ENCODE measurements at places on chromosomes 2 and 18.
A peak's percentile ranks its signal among the peaks of the same experiment; 100 is the strongest.

- DNase-seq, result no peak
These were observed 266.4 kb upstream of the DLGAP1 start for GRCh38 chr18:4721545-4721944.

- no peak for DNase-seq
These were observed 96.5 kb downstream of the ZFP36L2 start for GRCh38 chr2:43129676-43130547.

DNA sequence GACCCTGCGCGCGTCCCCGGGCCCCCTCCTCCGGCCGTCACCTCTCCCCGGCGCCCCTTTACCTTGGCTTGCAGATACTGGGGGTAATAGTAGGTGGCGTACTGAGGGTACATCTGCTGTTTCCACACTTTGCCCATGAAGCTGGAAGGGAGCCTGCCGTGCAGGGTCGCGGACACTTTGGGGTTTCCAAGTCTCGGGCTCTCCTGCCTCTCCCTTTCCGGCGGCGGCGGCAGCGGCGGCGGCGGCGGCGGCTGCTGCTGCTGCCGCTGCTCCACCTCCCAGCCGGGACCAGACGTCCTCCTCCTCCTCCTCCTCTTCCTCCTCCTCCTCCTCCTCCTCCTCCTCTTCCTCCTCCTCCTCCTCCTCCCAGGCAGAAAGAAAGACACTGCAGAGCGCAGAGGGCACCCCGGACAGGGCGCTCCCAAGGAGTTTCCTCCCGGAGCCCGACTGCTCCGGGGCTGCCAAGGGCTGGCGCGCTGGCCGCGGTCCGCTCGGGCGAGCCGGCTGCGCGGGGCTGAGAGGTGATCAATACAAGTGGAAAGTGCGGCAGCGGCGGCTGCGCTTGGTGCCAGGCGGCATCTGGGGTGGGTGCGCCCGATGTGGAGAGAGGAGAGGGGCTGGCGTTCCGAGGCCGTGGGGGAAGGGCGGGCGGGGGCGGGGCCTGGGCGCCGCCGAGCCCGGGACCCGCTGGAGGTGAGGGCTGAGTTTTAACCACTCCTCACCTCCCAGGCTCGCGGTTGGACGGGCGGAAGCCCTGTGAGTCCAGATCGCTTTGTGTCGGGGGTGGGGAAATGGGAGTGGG, at the start of gene RBMS1:
Gene RBMS1 (minus strand): TSS at position 581 of the 802 bp plus-strand sequence. CDS start 444 bp downstream, at position 137.
- DNase-seq, result peak; percentile 60

DNA sequence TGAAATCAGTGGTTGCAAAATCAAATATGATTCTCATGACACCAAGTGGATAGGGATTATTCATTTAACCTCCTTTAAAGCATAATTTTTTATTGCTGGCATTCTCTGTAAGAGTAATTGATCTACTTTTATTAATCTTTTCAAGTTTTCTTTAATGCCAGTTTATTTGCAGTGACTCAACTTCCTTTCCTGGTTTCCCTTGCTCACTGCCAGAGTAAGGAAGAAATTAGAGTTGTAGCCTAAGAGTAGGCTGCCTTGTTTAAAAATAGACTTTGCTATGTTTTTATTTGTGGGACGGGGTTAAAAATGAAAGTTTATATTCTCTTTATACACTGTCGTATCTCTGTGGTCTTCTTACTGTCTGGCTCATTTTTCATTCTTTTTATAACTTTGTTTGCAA, 148.6 kb downstream of the WDR7 start:
- no peak for DNase-seq

DNA sequence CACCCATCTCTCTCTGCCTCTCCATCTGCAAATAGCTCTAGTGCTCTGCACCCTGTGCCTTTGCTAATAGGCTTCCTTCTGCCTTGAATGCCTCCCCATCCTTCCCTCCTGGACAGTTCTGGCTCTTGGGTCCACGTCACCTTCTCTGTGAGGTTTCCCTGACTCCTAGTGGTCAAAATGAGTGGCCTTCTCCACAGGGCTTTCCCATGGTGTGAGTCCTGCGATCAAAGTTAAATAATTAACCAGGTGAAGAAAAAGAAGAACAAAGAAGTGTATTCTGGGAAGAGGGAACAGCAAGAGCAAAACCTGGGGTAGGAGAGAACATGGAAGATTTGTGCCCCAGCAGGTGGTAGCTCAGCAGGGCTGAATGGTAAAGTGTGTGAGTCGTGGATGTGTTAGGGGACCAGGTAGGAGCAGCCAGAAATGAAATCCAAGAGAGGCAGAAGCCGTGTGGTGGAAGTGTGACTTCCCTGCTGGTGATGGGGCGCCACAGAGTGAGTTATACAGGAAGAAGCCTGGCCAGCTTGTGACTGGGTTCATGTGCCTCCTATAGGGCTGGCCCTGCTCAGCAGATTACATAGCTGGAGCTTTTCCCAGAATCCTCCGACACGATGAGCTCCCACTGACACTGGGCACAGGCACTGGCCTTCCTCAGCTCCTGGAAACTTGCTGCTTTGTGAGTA, 93.8 kb upstream of the LDAH start:
- DNase-seq, result no peak

GRCh38 chr18:48803518-48803917, 147.2 kb downstream of the SMAD7 start:
- no peak for DNase-seq

GRCh38 chr18:11927497-11927896, 19.4 kb upstream of the MPPE1 start:
- DNase-seq, result no peak

GRCh38 chr2:30185178-30185577, 38.4 kb downstream of the YPEL5 start:
- DNase-seq, result no peak

GRCh38 chr2:224142397-224143312, 103.6 kb upstream of the SERPINE2 start:
- peak; percentile 57 for DNase-seq

GRCh38 chr2:156189584-156189983, 142.9 kb downstream of the NR4A2 start:
- DNase-seq, result no peak

DNA sequence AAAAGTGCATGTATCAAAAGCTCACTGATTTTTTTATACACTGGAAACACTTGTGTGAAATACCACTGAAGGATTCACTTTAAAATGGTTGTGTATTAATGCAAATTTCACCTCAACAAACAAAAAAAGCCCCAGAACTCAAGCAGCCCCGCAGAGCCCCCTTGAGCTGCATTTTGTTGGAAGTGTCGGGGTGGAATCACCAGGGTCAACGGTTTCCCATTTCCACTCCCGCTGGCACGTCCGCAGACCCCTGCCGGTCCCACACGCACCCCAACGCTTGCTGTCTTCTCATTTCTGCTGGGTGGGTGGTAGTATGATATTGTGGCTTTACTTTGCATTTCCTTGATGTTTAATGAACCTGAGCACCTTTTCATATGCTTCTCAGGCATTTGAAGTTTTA, 239.7 kb downstream of the FAM210A start:
- no peak for DNase-seq

DNA sequence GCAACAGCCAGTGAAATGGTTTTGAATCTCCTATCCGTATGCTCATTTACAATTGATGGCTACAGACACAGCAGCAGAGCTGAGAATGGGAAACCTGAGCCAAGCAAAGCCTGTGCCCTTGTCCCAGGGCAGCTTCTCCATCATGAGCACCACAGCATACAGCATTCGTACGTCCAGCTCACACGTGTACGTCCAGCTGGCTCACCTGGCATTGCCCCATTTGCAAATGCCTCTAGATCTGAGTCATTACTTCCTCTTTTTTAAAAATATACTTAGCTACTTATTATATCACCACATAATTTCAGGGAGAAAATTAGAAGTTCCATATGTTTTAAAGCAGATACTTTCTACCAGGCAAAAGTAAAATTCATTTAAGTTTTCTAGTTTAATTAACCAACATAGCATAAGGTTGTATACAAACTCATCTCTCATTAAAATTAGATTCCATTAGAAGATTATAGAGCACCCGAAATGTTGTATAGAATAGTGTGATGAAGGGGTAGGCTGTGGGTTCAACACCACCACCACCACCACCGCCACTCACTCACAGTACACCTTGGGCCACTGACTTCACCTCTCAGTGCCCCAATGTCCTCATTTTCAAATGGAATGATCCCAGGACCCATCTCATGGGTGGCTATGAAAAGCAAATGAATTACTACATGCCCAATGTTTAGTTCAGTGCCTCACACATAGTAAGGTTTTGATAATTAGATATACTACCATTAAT, 31.4 kb upstream of the TMEM177 start:
- peak; percentile 53 for DNase-seq

GRCh38 chr2:16931441-16931840, 265.8 kb upstream of the CYRIA start:
- DNase-seq, result no peak

DNA sequence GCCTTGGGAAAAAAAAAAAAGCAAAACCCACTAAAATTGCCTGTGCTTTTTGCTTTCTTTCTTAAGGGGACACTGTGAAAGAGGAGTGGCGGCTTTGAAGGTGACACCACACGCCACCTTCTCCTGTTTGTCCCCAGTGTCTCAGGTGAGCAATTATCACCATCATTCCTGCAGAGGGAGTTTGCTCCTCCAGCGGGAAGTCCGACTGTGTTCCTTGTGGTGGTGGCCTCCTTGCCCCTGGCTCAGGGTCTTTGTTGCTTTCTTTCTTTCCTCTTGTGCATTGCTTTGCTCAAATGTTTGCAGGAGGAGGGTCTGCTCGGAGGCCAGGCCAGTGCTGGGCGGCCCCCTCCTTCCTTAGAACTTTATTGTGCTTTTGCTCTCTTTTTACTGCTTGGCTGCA, 164.3 kb upstream of the CXCR4 start:
- no peak for DNase-seq

- DNase-seq, result no peak
These were observed 43.4 kb downstream of the COLEC12 start for GRCh38 chr18:457140-457519.

GRCh38 chr2:172404824-172405223, 22.6 kb upstream of the ITGA6 start:
- peak; percentile 41 for DNase-seq

DNA sequence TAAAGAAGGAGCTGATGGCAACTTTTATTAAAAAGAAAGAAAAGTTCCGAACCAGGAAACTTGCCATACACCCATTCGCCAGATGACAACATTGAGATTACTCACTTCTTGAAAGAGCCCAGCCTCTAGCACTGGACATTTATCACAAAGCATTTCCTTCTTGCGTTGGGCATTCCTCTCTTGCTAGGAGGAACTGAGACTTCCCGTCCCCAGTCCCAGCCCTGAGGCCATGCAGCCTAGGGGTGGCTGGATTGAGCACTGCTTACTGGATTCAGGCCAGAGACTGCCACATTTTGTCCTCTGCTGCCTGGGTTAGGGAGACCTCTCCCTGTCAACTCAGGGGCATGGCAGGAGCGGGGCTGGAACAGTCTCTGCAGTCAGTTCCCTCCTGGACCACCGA, 80.1 kb downstream of the SDC1 start:
- DNase-seq, result no peak

DNA sequence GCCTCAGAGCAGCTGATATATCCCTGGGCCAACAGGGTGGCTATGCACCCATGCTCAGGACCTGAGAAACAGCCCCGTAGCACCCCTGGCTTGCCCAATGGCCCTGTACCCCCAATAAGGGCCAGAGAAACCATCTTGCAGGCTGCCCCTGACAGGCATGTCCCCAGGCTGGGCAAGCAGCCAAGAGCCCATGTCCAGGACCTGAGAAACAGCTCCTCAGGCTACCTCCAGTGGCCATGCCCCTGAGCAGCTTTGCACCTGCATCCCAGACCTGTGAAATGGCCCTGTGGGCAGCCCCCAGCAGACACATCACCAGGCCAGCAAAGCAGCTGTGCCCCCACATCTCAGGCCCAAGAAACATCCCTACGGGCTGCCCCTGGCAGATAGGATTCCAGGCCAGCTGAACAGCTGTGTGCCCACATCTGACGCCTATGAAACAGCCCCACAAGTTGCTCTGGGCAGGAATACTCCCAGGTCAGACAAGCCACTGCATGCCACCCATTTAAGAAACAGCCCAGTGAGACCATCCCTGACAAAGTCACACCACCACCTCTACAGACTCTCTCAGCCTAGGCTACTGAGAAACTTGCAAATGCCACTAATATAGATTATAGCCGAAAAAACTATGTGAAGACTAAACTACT, 84.1 kb downstream of the TMEM237 start:
- no peak for DNase-seq

DNA sequence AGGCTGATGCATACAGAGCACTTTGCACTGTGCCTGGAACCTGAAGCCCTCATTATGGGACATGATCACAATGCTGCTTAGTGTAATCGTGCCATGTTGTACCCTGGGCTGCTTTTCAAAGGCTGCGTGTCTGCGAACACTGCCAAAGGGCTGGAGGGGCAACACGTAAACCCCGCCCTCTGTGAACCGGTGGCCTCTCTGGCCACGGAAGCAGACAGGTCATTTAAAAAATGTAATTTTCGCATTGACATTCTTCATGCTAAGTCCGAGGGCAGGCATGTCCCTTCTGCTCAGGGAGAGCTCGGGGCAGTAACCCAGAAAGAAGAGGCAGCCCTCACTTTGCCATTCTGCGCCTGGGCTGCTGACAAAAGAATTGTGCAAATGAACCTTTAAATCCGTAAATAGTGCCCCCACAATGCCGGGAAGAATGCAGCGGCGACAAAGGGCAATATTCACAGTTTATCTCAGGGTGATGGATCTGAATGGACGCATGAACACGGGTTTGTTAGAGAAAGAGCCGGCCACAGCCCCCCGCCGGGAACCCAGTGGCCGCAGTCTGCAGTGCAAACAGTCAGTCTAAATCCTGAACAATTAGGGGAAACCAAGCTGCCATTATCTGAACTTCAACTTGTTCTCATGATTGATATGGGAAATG, 226.1 kb downstream of the MYCN start:
- no peak for DNase-seq

DNA sequence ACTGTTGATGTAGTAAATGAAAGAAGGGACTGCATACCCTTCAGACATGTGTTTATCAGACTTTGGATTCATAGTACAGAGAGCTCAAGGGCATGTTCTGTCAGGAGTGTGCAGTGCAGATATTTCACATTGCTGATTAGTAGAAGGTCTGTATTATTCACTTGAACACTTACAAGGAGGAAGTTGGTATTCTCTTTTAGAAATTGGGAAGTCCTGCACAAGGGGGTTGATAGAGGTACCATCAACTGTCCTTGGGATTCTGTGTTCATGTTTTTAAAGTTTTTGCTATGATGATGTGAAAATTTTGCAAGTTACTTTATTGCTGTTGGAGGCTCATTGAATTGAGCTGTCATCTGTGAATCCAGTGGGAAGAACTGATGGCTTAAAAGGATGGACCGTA, 6.7 kb downstream of the PSMD1 start:
- no peak for DNase-seq

- DNase-seq, result no peak
These were observed 55.6 kb upstream of the FOSL2 start for GRCh38 chr2:28336982-28337627.

- DNase-seq, result no peak
These were observed 261.2 kb downstream of the BCL11A start for GRCh38 chr2:60292242-60292641.

DNA sequence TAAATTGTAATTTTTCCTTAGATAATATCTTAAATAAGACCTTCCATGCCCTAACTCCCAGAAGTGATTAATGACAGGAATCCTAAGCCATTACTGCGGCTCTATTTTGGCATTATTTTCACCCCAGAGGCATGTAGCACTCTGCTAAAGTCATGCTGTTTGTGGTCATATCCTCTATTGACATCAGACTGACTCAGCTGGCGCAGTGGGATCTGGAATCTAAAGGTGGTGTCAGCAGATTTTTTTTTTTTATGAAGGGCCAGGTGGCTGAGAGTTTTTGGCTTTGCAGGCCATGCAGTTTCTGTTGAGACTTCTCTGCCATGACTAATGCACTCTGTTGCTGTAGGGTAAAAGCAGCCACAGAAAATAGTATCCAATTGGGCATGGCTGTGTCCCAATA, 64.1 kb upstream of the ACVR1C start:
- peak; percentile 89 for DNase-seq

All from RWPE1 (cell line).